ENCODE measurements at places on chromosomes 1 and 21.

DNA sequence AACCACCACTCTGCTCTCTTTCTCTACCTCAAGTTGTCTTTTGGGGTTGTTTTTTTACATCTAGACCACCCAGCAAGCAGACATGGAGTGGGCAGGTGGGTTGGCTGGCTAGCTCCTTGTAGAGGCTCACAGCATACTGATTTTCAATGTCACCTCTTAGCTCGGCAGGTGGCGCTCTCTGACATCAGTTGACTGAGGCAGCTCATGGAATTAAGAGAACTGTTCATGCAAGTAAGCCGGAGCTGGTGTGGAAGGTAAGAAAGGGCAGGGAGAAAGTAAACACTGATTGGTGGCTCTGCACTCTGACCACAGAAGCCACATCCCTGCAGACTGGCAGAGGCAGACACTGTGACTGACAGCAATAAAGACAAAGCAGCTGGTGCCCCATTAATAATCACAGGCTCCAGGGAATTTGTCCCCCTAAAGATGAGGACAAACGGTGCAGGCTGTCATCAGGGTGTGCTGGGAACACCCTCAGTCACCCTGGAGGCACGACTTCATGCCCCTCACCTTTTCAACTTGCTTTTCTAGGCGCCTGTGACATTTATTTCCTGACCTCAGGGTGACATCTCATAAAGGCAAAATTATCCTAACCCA is 226.8 kb downstream of the LMX1A start:
- DNase-seq = peak; percentile 25

GRCh38 chr1:117660271-117660965 is 54.6 kb downstream of the TENT5C start:
- no peak for DNase-seq

- no peak for DNase-seq
Measured at GRCh38 chr1:226643177-226643576, 94.6 kb downstream of the STUM start.

DNA sequence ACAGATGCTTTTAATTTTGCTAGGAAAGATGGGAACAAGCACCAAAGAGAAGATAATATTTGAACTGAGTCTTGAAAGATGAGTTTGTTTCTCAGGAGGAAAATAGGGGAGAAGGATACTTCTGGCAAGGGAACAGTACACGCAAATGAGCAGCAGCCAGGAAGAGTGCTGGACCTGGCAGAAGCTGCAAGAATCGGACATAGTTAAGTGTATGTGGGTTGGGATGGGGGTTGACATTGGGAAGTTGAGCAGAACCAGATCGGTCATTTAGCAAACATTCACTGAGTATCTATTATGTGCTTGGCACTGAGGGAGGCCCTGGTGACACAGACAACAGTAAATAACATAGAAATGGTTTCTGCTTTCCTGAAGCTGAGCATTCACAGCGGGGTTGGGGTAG is 198.8 kb downstream of the PLPP3 start:
- no peak for DNase-seq

DNA sequence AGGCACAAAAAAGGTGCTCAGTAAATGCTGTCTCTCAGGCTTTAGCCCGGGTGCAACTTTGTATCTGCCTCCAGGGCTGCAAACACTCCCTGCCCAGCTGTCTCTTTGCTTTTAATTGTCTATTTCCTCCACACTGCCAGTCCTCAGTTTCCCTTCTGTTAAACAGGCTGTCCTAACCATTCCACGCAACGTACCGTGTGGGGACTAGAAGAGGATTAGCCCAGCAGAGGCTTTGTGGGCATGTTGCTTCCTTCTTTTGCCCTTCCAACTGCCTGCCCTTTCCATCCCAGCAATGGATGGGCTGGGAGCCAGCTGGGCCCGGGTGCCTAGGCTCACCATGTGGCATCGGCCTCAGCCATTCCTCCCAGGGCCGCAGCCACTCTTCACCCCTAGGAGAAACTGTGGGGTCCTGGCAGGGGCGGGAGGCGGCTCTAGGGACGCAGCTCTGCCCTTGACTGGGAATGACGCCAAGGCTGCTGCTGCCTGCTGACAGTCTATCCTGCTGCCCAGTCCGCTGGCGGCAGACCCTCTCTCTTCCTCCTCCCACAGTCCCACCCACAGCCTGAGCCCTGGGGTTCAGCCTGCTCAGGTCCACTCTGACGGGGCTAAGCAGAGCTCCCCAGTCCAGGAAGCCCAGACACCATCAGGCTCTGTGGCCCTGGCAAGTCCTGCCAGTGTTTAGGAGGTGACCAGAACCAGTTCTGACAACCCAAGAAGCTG is 40.6 kb upstream of the LRP8 start:
- no peak for DNase-seq

Measured in hindlimb muscle (tissue), 1 donor.